ENCODE measurements at places on chromosomes 5 and 9.

- no peak for DNase-seq
Measured at GRCh38 chr9:93013856-93014582, 44.5 kb upstream of the SUSD3 start.

DNA sequence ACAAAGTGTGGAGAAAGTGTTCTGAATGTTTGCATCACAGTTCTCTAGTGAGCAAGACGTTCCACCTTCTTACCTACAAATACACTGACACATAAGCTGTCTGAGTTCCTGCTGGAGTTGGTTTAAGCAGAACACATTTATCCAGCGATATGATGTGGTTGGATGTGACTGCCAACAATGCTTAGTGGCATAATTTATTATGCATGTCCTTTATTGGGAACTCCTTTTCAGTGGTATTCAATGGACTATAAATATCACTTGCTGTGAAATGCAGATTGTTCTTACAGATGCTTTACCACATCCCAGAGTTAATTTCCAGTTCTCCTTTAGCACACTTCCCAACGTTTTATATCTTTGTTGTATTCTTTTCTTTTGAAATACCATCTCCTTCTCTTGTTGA, 222.2 kb downstream of the LURAP1L start:
- DNase-seq: no peak

- DNase-seq: no peak
Measured at GRCh38 chr5:168874713-168875380, 295.7 kb upstream of the PANK3 start.

DNA sequence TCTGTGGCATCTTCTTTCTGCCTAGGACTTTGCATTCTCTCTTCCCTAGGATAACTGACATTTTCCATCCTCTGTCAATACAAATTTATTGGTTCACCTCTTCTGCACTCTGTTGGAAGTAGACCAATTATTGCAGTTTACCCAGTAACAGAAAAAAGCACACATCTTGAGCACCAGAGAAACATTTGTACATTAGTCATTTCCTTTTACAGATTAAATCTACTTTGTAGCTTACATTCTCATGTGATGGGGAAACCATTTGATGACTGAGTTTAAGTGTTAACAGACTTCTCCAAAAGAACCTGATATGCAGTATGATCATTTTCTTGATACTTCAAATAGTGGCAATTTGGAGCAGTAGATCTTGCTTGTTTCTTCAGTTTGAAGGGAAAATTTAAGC, 1098.8 kb downstream of the DTWD2 start:
- no peak for DNase-seq

DNA sequence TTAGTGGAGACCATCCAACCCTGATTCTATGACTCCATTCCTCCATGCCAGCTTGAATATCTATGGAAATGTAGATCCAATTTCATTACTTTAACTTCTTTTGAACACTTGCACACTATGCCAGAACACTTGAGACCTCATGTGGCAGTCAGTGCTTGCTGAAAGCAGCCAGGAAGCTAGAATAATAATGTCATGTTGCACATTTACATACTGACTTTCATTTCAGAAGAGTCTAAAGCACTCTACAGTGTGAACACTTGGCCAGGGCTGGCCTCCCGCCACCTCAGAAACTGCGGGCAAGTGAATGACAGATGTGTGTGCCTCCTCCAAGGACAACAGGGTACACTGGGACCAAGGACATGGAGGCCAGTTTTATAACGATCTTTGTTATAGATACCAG, 97.3 kb downstream of the SLF1 start:
- no peak for DNase-seq

DNA sequence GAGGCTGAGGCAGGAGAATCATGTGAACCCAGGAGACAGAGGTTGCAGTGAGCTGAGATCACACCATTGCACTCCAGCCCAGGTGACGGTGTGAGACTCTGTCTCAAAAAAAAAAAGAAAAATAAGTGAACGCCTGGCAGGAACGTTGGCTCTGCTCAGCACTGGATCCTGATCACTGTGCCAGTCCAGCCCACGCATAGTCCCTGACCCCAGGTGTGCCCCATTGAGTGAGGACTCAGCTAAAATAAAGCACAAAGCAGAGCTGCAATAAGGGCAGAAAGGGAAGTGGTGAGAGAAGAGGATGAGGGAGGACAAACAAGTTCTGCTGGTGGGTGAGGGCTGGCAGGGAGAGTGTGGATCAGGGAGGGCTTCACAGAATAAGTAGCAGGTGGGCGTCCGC, 4.3 kb downstream of the GRHPR start:
- no peak for DNase-seq
